Testis (tissue), 5 donors: ENCODE measurements at places on chromosomes 7 and 10.
A peak's percentile ranks its signal among the peaks of the same experiment; 100 is the strongest.

DNA sequence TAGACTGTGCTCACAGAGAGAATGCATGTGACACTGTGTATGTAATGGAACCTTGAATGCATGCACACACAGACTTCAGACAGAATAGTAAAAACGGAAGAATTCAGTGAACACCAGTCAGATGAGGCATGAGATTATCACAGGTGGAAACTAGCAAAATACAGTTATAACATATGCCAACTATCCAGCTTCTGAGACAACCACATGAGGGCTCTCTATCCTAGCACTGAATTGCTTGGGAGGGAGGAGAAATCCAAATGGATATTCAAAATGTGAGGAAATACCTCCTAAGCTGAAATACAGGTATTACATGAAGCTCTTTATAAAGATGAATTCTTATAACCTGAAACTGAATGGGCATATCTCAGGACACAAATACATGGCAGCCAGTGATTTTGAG lies 30.6 kb downstream of the GARS1 start:
- no peak for DNase-seq

DNA sequence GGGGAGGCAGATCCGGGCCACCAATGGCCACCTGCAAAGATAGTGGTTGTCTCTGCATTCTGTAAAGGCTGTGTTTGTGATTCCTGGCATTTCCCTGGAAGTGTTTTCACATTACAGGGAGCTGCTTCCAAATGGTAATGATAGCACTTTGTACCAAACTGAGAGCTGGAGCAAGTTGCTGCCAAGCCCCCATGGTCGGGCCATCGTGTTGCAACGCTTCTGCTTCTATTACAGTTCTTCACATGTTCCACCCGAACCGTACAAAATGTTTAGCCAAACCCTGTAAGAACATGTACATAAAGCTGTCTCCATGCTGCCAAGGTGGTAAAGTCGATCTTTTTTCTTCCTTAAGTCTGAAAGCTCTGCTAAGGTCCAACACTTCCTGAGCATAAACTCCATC lies 397.7 kb upstream of the NFE2L3 start:
- DNase-seq = peak; percentile 55

DNA sequence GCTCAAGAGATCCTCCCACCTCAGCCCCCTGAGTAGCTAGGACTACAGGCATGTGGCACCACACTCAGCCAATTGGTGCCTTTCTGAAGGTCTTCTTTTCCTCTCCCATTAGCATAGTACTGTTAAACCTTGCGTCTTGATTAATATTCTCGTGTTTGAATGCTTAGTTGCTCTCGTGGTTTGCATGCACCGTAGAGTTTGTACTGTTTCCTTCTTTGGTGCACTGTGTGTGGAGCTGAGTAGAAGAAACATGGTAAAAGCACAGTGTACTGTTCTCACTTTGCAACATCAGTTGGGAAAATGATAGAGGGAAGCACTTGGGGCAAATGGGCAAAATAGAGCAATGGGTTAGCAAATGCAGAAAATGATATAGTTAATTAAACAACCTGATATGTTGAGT lies 27.6 kb upstream of the RPA3 start:
- DNase-seq = no peak

- peak; percentile 83 for DNase-seq
Observed at GRCh38 chr10:103244666-103245271, 918 bp upstream of the RPEL1 start.

- DNase-seq = no peak
Observed at GRCh38 chr10:17607603-17608332, 9.4 kb downstream of the HACD1 start.

GRCh38 chr10:105138358-105138757 lies 497.3 kb downstream of the SORCS3 start:
- DNase-seq = no peak

DNA sequence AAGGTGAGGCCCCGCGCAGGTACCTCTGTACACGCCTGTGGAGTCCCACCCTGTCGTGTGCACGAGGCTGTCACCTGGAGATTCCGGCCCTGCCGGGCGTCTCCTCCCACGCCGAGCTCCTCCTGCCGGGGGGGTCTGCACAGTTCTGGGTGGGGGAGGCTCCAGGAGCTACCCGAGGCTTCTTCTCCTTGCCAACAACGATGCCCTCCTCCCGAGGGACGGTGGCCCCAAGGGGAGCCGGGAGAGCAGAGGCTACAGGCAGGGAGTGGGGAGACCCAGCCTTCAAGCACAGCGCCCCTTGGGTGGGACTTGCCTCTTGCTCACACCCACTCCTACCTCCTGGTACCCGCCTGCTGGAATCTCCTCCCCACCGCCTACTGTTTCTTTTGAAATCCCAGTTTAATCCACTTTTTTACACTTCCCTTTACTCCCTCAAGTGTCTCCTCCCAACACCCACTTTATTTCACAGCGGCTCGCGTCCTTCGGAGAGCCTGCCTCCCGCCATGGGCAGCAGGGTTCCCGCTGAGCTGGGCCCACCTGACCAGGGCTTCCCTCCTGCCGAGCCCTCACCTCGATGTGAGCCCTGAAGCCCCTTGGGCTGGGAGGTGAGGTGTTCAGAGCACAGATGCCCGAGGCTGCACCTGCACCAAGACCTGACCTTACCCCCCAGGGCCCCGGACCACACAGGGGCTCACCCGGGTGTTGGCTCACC lies 338.1 kb downstream of the DNAJB6 start:
- peak; percentile 2 for DNase-seq

GRCh38 chr7:8112685-8113084 lies 144.1 kb downstream of the GLCCI1 start:
- DNase-seq = no peak

GRCh38 chr10:61634746-61635145 lies 28.0 kb upstream of the CABCOCO1 start:
- no peak for DNase-seq

- no peak for DNase-seq
Observed at GRCh38 chr7:34219153-34219718, 313.9 kb downstream of the BMPER start.

DNA sequence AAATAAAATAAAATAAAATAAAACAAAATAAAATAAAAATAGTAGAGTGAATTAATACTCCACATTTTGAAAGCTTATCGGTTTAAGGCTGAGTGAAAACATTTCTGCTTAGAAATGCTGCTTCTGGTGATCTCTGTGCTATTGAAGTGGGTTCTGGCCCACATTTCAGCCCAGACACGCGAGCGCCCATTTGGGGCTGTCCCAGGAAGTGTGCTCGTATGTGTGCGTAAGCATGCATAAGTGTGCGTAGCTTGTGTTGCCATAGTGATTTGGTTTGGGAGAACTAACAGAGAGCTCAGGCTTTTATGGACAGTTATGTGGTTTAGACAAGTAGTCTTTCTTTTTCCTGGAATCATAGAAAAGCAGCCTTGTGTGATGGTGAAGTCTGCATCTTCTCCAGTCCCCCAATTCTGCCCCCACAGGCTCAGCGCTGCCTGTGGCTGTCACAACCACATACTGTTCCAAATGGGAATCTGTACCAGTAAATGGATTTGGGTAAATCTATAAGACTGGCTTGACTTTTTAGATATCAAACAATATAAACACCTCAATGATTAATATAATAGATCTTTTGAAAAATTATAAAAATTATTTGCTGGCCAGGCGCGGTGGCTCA lies 29.8 kb upstream of the PURB start:
- DNase-seq = no peak

DNA sequence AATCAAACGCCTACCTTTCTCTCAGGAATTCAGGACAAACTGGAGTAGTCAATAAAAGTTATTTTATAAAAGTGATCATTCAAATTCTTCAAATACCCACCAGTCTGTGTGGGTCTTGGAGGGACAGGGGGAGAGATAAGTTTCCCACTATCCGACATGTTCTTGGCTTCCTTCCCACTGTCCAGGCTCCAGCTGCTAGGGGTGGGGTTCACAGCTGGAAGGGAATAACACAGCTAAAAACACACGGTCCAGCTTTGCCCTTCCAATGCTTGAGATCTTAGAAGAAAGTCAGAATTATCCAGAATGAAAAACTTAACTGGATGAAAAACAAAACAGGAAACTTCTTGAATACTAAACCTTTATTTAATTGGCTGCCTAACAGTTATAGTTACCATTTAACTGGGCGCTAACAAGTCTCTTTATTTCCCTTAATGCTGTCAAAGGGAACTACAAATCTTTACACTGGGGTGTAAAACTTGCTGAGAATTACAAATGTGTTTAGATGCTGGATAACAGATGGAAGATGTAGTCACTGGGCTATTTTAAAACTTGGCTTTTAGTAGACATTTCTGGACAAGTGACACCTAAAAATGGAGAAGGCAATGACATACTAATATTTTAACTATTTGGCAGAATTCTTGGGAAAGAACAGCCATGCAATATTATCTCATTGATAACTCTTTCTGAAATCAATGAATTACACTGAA lies 172.8 kb upstream of the IMMP2L start:
- no peak for DNase-seq

DNA sequence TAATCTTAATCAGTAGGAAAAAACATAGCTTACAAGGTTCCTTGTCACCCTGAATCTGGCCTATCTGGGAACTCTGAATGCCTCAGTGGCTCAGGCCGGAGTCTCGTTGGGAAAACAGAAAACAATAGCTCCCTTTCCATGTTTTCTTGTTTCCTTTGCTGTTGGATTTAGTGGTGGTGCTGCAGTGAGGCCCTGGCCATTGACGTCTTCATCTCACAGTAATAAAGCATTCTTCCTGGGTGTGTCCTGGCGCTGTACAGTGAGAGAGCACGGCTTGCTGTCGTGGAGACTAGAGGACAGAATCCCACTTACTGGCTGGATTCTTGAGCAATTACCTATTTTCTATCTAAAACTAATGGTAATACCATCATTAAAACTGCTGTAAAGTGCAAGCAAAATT lies 1.3 kb upstream of the SPOCK2 start:
- no peak for DNase-seq

GRCh38 chr7:25567430-25567829 lies 339.1 kb upstream of the NPVF start:
- no peak for DNase-seq

DNA sequence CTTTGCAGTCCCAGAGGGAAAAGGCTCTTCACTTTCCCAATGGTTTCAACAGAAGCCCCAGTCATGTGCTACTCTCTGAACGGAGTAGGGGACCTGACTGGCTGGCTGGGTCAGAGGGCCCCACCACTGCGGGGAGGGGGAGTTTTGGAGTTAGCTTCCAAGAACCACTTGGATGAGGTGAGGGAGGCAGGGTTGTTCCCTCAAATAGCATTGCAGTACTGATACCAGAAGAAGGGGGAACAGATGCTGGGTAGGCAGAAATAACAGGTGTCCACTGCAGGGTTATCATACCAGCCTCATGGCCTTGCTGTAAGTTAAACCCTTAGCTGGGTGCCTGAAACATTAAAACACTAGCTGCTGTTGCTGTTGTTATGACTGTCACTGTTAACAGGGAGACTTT lies 131.3 kb downstream of the UBE2H start:
- no peak for DNase-seq

DNA sequence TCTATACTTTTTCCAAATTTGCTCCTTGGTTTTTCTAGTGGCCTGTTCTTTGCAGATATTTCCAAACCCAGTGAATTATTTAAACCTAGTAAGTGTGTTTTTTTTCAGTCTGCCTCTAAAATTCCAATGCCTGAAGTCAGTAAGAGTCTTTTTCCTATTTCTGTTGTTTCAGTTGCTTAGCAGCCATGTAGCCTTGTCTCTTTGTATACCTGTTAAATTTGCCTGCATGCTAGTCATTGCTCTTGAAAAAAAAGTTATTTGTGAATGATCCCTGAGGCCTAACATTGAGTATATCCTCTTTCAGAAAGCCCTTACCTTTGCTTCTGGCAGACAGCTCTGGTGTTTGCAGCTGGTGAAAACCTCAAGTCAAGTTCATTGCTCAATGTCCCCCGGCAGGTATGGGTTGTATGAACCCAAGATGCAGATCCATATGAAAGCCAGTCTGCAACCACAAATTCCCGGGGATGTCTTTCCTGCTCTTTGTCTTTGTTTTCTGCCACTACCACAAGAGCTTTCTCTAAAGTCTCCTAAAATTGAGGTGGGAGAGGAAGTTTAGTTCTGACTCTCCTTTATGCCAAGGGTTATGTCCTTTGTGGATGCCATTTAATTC lies 35.7 kb downstream of the CH25H start:
- DNase-seq = no peak

DNA sequence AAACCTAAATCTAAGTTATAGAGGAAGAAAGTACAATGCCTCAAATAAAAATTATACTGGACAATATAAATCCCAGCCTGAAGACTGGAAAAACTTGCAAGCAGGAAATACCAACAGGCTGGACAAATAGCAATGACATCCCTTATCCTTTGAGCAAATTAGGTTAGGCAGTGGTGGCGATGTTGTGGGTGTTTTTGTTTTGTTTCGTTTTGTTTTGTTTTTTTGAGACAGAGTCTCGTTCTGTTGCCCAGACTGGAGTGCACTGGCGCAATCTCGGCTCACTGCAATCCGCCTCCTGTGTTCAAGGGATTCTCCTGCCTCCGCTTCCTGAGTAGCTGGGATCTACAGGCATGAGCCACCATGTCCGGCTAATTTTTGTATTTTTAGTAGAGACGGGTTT lies 57.3 kb upstream of the TES start:
- no peak for DNase-seq

DNA sequence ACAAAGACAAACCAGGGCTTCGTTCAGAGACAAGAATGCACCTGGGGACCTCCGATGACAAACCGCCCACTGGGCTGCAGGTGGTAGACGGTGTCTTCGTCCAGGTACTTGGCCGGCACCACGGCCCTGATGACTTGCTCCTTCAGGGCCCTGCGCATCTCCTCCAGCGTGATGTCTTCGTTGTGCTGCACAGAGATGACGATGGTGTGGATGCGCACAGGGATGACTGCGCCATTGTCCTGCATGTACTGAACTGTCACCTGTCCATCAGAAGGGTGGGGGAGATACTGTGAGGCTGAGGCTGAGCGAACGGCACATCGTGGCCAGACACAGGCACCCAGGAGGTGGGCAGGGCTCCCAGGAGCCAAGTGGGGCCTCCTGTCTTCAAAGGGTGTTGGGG lies 13.1 kb downstream of the MAT1A start:
- DNase-seq = no peak

DNA sequence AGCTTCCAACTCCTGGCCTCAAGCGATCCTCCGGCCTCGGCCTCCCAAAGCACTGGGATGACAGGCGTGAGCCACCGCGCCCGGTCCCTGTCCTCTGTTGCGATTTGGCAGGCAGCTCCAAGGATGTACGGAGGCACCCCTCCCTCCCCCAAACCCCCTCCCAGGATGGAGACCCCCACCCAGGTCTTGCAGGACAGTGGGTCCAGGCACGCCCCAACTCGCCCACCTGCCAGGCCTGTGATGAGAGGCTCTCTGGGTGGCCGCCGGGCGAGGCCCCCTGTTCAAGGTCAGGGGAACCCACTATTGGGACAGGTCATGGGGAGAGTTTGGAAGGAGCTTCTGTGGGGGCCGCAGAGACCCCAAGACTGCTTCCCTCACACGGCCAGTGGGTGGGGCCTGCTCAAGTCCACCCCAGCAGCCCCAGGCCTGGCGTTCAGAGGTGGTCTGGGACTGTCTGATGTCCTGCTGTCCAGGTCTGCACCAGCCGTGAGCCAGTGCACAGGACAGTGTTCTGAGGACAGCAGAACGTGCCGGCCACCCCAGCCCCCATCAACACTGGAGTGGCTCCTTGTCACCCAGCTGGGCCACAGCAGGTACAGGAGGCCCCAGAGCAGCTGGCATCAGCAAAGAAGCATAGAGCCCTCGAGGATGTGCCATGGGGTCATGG lies 2.5 kb downstream of the ADAP1 start:
- DNase-seq = no peak
